ENCODE measurements at places on chromosomes 6 and 20.

DNA sequence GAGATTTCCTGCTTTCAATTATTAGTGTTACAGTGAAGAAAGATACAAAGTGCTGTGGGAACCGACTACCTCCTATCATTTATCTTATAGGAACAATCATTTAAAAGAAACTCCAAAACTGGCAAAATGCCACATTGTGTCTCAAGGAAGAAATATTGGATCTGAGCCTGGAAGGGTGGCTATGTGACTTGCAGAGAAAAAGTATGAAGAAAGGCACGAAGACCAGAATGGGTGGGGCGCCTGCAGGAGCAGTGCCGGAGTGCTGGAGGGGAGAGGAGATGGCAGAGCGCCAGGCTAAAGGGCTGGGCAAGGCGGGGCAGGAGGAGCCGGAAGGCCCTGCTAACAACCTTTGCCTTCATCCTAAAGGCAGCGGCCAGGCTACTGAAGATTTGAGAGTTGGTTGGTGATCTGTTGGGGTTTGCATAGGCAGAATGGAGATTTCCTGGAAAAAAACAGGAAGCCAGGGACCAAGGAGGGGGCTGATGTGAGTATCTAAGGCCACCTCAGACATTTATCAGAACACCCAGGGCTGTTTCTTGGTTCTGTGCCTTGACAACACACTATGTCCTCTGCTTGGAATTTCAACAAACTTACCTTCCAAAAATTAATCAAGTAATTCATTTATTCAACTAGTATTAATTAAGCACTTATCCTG lies 125.6 kb downstream of the MAFB start:
- no peak for DNase-seq

- DNase-seq, result no peak
Observed at GRCh38 chr6:139409026-139409425, 34.6 kb upstream of the CITED2 start.

GRCh38 chr6:151440930-151441329 lies 11.0 kb downstream of the RMND1 start:
- DNase-seq, result no peak

- no peak for DNase-seq
Observed at GRCh38 chr6:44390158-44390683, 2.7 kb downstream of the CDC5L start.

- DNase-seq, result no peak
Observed at GRCh38 chr6:166826264-166826663, 130.1 kb downstream of the RNASET2 start.

- DNase-seq, result no peak
Observed at GRCh38 chr6:153489479-153489878, 358.4 kb upstream of the RGS17 start.

GRCh38 chr20:50200482-50201104 lies 10.0 kb downstream of the CEBPB start:
- no peak for DNase-seq

DNA sequence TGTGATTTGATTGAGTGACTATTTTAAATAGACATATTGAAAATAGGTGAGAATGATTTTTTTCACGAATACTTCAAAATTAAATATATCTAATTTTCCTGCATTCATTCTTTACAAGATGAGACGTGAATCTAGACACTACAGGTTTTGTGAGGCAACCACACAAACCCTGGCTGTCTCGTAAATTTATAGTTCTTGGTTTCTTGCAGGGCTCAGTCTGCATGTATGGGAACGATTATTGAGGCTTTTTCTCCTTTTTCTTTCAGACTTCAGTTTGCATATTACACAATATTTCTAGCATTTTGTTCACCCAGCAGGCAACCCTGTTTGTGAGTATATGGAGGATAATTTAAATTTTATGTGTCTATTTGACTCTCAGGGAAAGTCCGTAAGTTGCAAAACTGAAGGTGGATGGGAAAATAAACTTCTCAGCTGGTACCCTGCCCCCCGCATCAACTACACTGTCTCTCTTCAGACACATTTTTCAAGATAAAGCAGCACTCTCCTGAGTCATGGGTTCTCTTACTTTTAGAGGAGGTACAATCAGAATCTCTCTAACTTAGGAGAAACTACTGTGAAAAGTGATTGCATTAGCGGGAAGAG lies 1349.3 kb downstream of the GRIK2 start:
- no peak for DNase-seq

- DNase-seq, result no peak
Observed at GRCh38 chr20:20217621-20218020, 150.3 kb upstream of the INSM1 start.

DNA sequence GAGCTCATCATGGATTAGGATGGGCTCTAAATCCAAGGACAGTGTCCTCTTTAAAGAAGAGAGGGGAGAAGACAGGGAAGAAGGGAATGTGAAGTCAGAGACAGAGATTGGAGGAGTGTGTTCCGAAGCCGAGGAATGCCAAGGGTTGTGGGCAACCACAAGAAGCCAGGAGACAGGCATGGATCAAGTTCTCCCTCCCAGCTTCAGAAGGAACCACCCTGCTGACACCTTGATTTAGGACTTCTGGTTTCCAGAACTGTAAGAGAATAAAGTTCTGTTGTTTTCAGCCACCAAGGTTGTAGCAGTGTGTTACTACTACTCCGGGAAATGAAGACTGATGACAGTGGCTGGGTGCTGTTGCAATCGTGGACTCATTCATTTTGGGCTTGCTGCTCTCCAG lies 120.1 kb downstream of the RPS12 start:
- DNase-seq, result no peak

DNA sequence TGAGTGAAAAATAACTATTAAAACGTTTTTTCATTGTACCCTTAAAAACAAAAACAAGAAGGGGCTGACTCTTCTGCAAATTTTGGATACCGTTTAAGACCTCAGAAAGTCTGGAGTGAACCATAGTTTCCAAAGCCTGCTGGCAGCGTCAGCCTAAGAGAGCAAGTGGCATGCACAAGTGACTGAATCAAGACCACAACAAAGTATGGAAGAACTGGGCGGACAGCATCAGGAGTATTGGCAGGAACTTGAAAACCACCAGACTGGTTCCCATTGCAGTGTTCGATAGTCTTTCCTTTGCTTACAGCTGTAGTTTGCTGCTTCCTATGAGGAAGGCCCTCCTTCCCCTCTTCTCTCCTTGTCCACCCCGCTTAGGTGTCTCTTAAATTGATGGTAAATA lies 33.7 kb upstream of the MYLIP start:
- DNase-seq, result no peak

- DNase-seq, result no peak
Observed at GRCh38 chr6:168916576-168917211, 337.0 kb downstream of the THBS2 start.

GRCh38 chr6:126015863-126016262 lies 29.5 kb downstream of the TRMT11 start:
- DNase-seq, result no peak

DNA sequence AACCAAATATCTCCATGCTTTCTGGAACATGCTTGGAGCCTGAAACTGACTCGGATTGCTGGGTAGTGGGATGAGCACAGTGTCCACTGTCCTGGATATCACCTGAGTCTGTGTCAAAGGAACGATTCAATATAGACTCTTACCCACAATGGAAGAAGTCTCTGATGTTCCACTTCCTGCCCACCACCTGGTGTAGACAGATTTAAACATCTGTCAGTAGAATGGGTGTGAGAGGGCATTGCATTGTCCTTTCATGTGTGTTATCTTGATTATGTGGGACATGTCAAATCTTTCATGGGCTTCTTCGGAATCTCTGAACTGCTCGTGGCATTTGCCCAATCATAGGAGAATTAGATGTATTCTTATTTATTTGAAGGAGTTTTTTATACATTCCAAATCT lies 20.8 kb downstream of the ULBP3 start:
- no peak for DNase-seq

GRCh38 chr6:143967706-143968376 lies 40.2 kb downstream of the PLAGL1 start:
- DNase-seq, result no peak

DNA sequence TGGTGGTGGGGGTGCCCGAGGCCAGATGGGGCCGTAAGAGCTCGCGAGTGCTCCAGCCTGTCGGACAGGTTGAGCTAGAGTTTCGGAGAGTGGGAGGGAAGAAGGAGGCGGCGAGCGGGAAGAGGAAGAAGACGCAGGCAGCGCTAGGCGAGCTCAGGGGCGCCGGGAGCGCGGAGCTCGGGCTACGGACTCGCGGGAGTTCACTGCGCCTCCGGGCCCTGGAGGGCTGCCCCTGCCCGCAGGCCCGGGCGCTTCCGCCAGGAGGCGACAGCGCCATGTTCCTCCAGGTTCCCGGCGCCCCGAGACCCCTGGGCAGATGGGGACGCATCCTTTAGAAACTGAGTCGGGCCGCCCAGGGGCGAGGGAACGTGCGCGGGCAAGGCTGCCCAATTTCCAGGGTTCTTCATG lies 984 bp downstream of the TFAP2C start:
- DNase-seq, result peak; percentile 28

DNA sequence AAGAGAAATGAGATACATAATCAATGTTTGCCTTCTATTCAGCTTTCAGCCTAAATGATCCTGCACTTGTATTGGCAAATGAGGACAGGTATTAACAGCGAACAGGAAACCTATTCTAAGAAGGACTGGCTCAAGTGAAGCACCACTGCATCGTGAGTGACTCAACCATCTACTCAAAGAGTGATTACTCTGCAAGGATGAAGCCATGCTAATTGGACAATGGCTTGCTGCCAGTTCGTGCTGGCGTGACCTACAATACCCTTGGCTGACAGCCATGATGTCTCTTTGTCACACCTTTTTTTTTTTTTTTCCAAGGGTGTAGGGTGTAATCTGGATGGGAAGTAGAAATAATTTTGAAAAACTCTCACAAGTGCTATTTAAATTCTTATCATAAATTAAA lies 104.9 kb downstream of the GJA10 start:
- peak; percentile 79 for DNase-seq

GRCh38 chr20:560680-561079 lies 17.1 kb upstream of the CSNK2A1 start:
- no peak for DNase-seq

GRCh38 chr20:51306521-51307358 lies 235.8 kb downstream of the NFATC2 start:
- DNase-seq, result peak; percentile 82

- peak; percentile 17 for DNase-seq
Observed at GRCh38 chr6:134997133-134997995, 47.5 kb upstream of the ALDH8A1 start.

DNA sequence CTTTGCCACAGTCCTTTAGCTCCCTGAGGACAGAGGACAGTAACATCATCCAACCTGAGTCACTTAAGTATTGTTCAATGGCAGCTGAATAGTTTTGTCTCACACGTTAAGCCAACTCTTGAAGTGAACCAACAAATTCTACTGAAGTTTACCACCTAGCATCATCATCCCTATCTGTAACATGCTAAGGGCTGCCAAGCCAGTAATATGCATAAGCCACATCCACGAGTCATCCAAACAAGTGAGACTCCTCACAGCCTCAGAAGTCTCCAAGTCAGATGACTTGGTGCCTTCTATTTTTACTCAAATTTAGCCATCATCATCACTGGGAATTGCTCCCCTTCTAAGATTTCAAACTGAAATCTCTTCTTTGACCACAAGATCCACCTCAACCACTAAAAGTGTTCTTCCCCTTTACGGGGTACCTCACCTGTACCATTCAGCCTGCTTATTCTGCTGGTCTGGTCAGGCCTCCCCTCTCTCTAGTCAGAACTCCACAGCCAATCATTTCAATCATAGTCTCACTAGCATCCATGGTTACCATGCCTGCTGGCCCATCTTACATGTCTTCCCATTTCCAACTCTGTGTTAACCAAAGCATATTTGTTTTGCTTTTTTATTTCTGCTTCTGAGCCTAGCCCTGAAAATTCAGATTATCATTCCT lies 73.7 kb downstream of the DTNBP1 start:
- peak; percentile 45 for DNase-seq

DNA sequence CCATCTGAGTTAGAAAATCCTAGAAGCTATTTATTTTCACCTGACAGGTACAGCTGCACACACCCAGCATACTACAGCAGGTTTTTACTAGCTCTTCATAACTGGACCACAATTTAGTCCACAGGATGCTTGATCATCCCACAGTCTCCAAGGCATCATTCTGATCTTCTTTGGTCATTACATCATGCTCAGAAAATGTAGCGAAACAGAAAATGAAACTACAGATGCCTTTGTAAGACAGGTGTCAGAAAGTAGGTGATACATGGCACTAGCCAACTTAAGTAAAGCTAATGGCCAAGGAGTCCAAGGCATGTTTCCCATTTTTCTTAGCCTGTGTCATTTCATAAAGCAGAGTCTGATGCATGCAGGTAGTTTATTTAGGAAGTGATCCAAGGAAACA lies 102.3 kb downstream of the HTR1B start:
- DNase-seq, result no peak

DNA sequence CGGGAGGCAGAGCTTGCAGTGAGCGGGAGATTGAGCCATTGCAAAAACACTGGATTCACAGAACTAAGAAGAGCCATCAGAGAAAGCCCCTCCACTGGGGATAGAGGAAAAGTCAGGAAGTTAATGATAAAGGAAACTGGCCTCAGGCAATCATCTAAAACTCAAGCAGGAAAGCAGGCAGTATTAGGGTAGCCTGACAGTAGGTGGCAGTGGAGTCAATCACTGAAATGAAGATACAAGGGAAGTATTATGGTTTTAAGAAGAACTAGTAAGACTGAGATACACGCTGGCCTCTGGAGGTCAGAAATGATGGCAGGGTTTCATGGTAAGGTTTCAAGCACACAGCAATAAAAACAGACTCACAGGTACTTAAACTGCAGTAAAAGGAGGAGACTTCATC lies 578.3 kb downstream of the HACE1 start:
- DNase-seq, result no peak

GRCh38 chr20:59121714-59122565 lies 41.7 kb upstream of the ZNF831 start:
- peak; percentile 50 for DNase-seq

DNA sequence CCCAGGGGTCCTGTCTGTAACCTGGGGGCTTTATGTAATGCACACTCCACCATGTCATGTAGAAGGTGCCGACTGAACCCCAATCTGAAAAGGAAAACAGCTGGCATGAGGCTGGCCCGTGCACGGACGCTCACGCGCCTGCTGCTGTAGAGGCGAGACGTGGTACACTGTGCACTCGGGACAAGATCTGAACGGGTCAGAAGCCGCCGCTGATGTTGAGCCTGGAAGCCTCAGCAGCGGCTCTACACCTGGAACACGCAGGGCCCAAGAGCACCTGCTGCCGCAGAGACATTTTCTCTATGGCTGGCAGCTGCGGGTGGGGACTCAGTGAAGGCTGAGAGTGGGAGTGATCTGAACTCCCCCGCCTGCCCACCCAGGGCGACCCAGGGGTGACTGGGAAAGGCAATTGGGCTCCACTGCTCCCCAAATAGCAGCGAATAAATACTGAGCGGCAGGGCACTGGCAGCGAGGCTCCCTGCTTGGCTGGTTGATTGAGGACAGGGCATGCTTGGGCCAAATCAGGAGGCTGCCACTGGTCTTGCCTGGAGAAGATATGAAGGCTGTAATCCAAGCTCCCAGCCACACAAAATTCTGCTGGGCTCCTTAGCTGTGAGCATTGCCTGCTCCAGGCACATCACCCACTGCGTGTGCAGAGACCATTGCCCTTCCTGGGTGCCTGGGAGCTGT lies 2.5 kb upstream of the OGFR start:
- DNase-seq, result no peak

DNA sequence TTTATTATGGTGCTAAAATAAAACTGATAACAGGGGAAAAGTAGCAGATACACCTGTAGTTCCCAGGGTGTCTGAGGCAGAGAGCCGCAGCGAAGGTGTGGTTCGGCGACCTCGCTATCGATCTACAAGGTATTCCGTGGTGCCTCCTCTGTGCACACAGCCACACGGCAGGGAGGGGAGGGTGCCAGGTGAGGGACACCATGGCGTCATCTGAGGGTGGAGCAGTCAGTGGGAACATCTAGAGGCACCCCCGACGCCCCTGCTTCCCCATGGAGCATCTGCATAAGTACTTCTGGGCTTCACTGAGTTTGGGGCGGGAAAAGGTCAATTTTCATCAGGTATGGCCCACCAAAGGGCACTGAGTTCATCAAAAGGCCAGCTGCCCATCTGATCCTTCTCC lies 243.3 kb downstream of the TAF4 start:
- DNase-seq, result no peak
